ENCODE measurements at places on chromosomes 7 and 10.
A peak's percentile ranks its signal among the peaks of the same experiment; 100 is the strongest.

DNA sequence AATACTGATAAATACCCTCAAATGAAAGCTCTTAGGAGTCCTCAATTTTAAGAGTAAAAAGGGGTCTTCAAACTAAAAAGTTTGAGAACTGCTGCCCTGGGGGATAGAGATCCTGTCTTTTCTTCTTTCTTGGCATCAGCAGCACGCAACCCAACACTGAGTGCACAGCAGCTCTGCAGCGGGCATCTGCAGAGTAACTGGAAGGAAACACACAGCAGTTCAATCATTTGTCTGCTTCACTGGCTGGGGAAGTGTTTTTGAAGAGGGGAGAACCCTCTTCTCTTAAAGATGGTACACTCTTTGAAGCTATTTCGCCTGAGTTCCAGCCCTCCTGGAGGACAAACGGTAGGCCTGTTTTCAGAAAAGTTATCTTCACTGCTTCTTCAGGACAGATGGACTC, 193.6 kb downstream of the FGFR2 start:
- no peak for DNase-seq

GRCh38 chr10:114395366-114396022, 8.8 kb downstream of the AFAP1L2 start:
- no peak for DNase-seq

GRCh38 chr7:69620650-69621049, 22.4 kb downstream of the AUTS2 start:
- DNase-seq = no peak

DNA sequence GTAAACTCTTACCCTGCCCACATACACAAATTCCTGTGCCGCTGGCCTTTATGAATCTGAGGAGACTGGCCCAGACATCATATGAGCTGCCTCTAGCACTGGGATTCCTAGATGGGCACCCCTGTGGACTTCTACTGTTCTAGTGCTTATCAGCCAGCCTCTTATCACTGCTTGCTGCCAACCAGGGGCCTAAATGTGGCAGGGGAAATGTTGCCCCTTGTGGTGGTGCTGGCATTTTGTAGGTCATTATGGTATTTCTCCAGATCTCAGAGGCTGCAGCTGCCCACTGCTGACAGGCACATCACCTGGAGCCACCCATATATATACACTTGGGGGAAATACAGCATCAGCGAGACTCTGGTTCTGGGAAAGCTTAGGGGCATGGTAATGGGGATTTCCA, 5.4 kb downstream of the SFR1 start:
- no peak for DNase-seq

DNA sequence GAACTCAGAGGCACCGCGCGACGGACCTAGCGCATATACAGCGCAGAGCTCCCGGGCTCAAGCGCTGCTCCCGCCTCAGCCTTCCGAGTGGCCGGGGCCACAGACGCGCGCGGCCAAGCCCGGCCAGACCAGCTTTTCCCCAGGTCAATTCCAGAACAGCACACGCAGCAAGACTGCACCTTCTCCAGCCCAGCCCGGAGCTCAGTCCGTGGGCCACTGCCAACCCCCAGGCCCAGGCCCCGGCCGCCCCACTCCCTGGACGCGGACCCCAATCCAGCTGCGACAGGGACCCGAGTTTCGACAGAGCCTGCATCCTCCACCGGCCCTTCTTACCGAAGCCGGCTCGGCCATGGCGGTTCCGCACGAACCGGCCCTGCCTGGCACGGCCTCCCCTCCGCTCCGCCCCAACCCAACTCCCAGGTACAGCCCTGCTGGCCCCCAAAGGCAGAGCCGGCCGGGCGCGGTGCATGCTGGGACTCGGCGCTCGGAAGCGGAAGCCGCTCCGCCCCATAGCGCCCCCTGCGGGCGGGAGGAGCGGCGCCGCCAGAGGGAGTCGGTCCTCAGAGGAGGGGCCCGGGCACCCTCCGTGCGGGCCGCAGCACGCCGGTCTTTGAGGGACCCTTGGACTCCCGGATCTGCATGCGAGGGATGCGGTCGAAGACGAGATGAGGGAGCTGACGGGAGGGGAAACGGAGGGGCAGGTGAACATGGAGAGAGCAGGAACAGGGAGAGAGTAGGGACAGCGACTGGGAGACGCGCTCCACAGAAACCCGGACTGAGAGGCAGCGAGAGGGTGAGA, at the start of gene ZNF425:
TSS of gene ZNF425 (minus strand) at position 462 of the 799 bp plus-strand sequence. CDS start at position 351, 111 bp downstream.
- DNase-seq = peak; percentile 71

- DNase-seq = no peak
These were observed 80.6 kb downstream of the GLI3 start for GRCh38 chr7:42156291-42156865.

GRCh38 chr7:14685167-14685566, 217.4 kb downstream of the DGKB start:
- no peak for DNase-seq

- no peak for DNase-seq
These were observed 171.7 kb downstream of the KIF20B start for GRCh38 chr10:89873055-89873454.

DNA sequence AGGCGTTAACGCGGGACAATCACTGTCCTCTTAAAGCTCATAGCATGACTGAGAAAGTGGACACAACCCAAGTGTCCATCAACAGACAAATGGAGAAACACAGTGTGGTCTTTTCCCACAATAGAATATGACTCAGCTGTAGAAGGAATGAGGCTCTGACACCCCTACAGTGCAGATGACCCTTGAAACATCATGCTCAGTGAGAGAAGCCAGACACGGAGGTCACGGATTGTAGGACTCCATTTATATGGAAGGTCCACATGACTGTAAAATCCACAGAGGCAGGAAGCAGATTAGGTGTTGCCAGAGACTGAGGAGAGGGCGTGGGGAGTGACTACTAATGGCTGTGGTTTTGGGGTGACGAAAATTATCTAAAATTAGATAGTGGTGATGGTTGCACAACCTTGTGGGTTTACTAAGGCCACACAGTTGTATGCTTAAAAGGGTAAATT, 6.1 kb upstream of the NCAPG2 start:
- no peak for DNase-seq

- no peak for DNase-seq
These were observed 128.7 kb downstream of the SH3PXD2A start for GRCh38 chr10:103726637-103727036.

DNA sequence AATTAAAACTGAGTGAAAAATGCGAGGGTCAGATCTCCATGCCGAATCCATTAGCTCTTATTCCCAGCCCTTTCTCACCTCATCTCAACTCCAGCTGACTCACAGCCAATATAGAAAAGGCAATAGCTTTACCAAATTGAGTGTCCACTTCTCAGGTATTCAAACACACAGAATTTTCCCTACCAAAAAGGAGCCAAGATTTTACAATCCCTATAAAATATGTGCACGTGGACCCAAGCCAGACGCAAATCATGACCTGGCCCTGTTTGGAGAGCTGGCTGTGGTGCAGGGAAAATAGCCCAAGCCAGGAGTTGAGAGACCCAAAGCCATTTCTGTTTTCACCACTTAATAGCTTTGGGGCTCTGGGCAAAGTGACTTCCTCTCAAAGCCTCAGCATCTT, 379.7 kb upstream of the AUTS2 start:
- DNase-seq = no peak

Measured in caudate nucleus (tissue), 63 donors.